ENCODE measurements at places on chromosomes 1 and 21. TPM values are rescaled to one million over a fixed set of nuclear protein-coding genes. Genes with fewer than 3 reads are reported as not detected.
A peak's percentile ranks its signal among the peaks of the same experiment; 100 is the strongest.

GRCh38 chr1:152426731-152427130, 12.7 kb upstream of the CRNN start:
- no peak overlapping the region for H3K4me3 ChIP-seq
- no peaks in the 10 kb centered on the region for H3K36me3 ChIP-seq
- no peaks in the 10 kb centered on the region for H3K27me3 ChIP-seq
- no peak for DNase-seq

DNA sequence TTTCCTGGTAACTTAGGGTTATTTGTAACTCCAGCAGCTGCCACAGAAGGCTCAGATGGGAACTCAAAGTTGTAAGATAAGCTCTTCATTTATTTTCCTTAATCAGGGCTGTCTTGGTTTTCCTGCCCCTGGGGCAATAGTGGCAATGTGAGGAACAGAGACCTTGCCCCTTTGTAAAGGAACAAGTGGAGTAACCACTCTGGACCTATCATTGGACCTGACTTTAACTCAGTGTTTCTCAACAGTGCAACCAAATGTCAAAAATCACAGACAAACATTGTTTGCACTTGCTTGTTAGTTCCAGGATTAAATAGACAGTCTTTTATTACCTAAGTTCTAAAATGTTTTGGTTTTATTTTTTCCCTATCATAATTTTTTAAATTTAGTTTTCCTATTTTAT, 2.8 kb upstream of the FMO3 start:
- H3K36me3 ChIP-seq = no peaks in the 10 kb centered on the region
- no peak overlapping the region for H3K27ac ChIP-seq
- DNase-seq = no peak
- H3K4me3 ChIP-seq = no peak overlapping the region
- H3K27me3 ChIP-seq = no peaks in the 10 kb centered on the region

GRCh38 chr1:23556635-23557470, 2.4 kb downstream of the ID3 start:
- no peak for DNase-seq
- peaks cover 13% of the 10 kb centered on the region for H3K36me3 ChIP-seq
- H3K27me3 ChIP-seq = no peaks in the 10 kb centered on the region
- peak overlapping the region; percentile 95 for H3K4me3 ChIP-seq
- H3K27ac ChIP-seq = peak overlapping the region; percentile 99
- peaks cover 77% of the 10 kb centered on the region for H3K4me1 ChIP-seq

GRCh38 chr1:150513351-150513791, 2.2 kb upstream of the FALEC start:
- H3K4me1 ChIP-seq = peaks cover 30% of the 10 kb centered on the region
- H3K4me3 ChIP-seq = no peak overlapping the region
- no peak overlapping the region for H3K27ac ChIP-seq
- H3K27me3 ChIP-seq = no peaks in the 10 kb centered on the region
- no peak for DNase-seq
- H3K36me3 ChIP-seq = peaks cover 13% of the 10 kb centered on the region

- no peak for DNase-seq
- H3K4me1 ChIP-seq = no peaks in the 10 kb centered on the region
- H3K36me3 ChIP-seq = no peaks in the 10 kb centered on the region
Measured at GRCh38 chr1:106325600-106325999, 730.9 kb upstream of the PRMT6 start.

The DDX20 gene
- 11.3 TPM for polyA plus RNA-seq

DNA sequence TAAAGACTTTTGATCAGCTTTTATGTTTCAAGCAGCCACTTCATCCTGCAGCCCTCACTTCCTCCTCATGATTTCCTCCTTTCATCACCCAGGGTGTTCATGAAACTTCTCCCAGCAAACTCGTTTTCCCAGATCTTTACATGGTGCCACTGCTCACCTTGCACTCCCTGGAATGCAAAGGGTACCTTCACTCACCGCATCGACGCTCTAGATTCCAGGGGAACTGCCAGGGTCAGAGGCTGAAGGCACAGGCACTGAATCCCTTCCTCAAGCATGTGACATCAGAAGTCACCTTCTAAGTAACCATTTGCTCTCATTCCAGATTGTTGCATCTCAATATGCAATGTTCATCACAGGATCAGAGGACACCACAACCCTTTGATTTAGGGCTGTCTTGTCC, 82.8 kb downstream of the PRKAB2 start:
- H3K27ac ChIP-seq = no peak overlapping the region
- H3K36me3 ChIP-seq = no peaks in the 10 kb centered on the region
- DNase-seq = no peak
- H3K4me1 ChIP-seq = peaks cover 3% of the 10 kb centered on the region
- no peak overlapping the region for H3K4me3 ChIP-seq
- peaks cover 21% of the 10 kb centered on the region for H3K27me3 ChIP-seq

DNA sequence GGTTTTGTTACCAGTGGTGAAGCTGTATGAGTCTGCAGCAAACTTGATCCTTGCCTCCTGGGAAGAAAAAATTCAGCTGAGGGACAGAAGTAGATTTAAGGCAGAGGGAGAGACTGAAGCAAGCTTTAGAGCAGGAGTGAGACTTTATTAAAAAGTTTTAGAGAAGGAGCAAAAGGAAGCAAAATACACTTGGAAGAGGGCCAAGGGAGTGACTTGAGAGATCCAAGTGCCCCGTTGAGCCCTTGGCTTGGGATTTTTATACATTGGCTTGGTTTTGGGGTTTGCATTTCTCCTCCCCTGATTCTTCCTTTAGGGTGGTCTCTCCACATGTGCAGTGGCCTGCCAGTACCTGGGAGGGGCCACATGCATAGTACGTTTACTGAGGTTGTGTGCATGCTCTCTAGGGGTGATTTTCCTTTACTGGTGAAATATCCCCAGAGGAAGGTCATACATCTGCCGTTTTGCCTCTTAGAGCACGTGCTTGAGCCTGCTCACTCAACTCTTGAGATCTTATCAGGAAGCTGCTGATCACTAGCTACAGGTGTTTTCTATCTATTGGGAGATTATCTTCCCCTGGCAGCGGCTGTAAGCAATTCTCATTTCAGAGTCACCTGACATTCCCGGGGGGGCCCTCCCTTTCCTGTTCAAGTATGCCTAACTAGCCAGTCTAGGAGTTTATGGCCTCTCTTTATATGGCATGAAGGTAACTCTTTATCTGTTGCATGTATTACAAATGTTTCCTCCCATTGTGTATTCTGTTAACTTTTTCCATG, 20.3 kb downstream of the FASLG start:
- H3K27ac ChIP-seq = no peak overlapping the region
- H3K4me3 ChIP-seq = no peak overlapping the region
- H3K36me3 ChIP-seq = no peaks in the 10 kb centered on the region
- no peak for DNase-seq

The TTC22 gene
- 0.04 TPM for polyA plus RNA-seq

DNA sequence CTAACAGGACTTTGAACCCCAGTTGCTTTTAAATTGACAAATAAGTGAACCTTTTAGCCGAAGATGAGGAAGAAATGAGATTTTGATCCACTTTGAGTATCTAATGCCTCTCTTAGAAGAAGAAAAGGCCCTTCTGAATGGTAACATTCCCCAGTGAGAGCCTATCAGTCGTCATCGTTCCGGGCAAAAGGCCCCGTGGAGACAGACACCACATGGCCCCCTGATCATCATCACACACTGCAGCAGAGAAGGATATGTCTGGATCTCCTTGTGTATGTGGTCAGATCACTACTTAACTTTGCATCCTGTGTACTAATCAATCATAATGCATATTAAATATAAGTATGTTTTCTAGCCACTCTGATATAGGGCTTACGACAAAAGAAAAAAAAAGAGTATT, 87.3 kb upstream of the SMYD2 start:
- peaks cover 9% of the 10 kb centered on the region for H3K27me3 ChIP-seq
- H3K4me1 ChIP-seq = no peaks in the 10 kb centered on the region
- no peaks in the 10 kb centered on the region for H3K36me3 ChIP-seq
- no peak overlapping the region for H3K4me3 ChIP-seq
- H3K27ac ChIP-seq = no peak overlapping the region
- DNase-seq = no peak

- no peaks in the 10 kb centered on the region for H3K4me1 ChIP-seq
- no peak for DNase-seq
- no peaks in the 10 kb centered on the region for H3K36me3 ChIP-seq
- H3K27me3 ChIP-seq = no peaks in the 10 kb centered on the region
- no peak overlapping the region for H3K27ac ChIP-seq
Measured at GRCh38 chr1:243801378-243801777, 48.7 kb downstream of the AKT3 start.

The MYOG gene
- 383 TPM for polyA plus RNA-seq

DNA sequence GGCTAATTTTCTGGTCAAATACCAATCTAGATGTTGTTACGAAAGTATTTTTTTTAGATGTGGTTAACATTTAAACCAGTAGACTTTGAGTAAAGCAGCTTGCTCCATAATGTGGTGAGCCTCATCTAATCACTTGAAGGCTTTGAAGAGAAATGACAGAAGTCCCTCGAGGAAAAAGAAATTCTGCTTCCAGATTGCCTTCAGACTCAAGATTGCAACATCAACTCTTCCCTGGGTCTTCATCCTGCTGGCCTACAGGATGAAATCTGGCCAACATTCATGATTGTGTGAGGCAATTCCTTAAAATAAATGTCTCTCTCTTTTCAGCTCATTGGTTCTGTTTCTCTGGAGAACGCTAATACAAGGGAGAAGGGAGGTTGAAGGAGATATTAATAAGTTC, 32.5 kb upstream of the SSX2IP start:
- no peaks in the 10 kb centered on the region for H3K27me3 ChIP-seq
- H3K4me1 ChIP-seq = peaks cover 13% of the 10 kb centered on the region
- H3K36me3 ChIP-seq = no peaks in the 10 kb centered on the region
- no peak overlapping the region for H3K27ac ChIP-seq

DNA sequence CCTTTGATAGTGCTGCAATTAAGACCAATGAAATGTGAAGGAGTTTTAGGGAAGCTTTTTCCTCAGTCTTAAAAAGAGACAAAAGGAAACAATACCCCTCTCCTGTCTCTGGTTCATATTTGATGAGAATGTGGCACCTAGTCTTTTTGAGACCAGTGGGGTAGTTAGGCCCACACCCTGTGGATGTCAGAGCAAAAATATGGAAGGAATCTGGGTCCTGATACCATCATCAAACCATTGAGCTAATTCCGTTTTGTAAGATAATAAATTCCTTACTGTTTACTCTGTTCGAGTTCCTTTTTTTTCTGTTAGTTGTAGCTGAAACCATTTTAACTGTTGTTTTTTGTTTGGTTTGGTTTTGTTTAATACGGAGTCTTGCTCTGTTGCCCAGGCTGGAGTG, 33.3 kb downstream of the PTPRC start:
- no peaks in the 10 kb centered on the region for H3K27me3 ChIP-seq
- H3K4me3 ChIP-seq = no peak overlapping the region
- DNase-seq = no peak
- H3K36me3 ChIP-seq = no peaks in the 10 kb centered on the region
- no peak overlapping the region for H3K27ac ChIP-seq

GRCh38 chr1:230098723-230099122, 31.7 kb downstream of the GALNT2 start:
- H3K36me3 ChIP-seq = peaks cover 9% of the 10 kb centered on the region
- H3K4me1 ChIP-seq = peaks cover 12% of the 10 kb centered on the region
- DNase-seq = no peak
- H3K27ac ChIP-seq = no peak overlapping the region

DNA sequence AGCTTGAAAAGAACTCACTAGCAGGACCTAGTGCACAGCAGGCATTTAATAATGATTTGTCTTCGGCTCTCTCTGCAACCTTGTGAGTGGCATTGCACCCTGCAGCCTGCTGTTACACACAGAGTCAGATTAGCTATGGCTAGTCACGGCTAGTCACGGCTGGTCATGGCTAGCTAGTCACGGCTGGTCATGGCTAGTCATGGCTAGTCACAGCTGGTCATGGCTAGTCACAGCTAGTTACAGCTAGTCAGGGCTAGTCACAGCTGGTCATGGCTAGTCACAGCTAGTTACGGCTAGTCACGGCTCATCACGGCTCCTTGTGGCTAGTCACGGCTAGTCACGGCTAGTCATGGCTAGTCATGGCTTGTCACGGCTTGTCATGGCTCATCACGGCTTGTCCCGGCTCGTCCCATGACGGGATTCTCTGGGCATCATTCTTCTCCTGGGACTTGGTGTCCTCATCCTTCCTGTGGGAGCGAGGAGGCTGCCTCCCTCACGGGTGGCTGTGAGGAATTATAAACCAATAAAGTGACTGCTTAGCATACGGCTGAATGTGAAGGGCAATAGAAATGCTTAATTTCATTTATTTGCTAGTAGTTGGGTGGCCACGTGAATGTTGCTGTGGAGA, 12.5 kb upstream of the KIF26B start:
- H3K27me3 ChIP-seq = no peaks in the 10 kb centered on the region
- H3K27ac ChIP-seq = no peak overlapping the region
- no peak for DNase-seq
- no peaks in the 10 kb centered on the region for H3K4me1 ChIP-seq
- no peak overlapping the region for H3K4me3 ChIP-seq

The VWA5B1 gene
- polyA plus RNA-seq = 0.40 TPM

DNA sequence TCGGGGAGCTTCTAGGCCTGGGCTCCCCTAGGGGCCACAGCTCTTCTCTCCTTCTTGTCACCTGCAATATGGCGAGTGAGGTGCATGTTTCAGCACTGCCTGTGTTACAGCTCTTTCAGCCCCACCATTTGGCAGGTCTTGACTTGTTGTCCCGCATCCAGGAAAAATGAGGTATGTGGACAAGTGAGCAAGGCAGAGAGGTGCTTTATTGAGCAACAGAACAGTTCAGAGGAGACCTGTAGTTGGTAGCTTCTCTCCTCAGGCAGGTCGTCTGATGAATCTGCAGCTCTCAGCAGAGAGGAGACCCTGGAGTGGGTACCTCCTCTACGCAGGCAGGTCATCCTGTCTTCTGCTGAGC, 208.2 kb upstream of the USP25 start:
- no peak overlapping the region for H3K27ac ChIP-seq
- no peaks in the 10 kb centered on the region for H3K27me3 ChIP-seq
- no peaks in the 10 kb centered on the region for H3K4me1 ChIP-seq

DNA sequence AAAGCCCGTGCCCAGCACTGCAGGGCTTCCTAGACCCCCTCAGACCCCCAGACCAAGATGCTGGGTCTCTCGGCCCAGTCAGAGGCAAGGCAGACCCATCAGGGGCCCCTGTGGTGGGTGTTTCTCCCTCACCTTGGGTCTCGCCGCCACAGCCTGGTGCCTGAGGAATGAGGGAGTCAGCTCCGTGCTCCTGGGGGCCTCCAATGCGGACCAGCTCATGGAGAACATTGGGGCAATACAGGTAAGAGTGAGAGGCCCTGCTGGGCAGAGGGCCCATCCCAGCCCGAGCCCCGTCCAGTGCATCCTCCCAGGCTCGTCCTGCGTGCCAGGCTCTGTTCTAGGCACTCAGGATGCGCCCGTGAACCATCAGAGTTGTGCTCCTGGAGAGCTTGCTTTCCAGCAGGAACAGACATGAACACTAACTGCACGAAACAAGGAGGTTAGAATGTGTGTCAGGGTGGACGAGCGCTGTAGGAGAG, 51.5 kb downstream of the KCNAB2 start:
- no peak overlapping the region for H3K4me3 ChIP-seq
- H3K36me3 ChIP-seq = no peaks in the 10 kb centered on the region

GRCh38 chr1:30464187-30464617, 259.2 kb downstream of the MATN1 start:
- H3K36me3 ChIP-seq = no peaks in the 10 kb centered on the region
- H3K27me3 ChIP-seq = no peaks in the 10 kb centered on the region
- no peak for DNase-seq
- no peak overlapping the region for H3K4me3 ChIP-seq
